Heart left ventricle (tissue), 16 donors: ENCODE measurements at places on chromosomes 7 and 10.
A peak's percentile ranks its signal among the peaks of the same experiment; 100 is the strongest.

GRCh38 chr7:152392254-152392653 is 43.5 kb downstream of the KMT2C start:
- no peaks in the 10 kb centered on the region for H3K36me3 ChIP-seq
- H3K27ac ChIP-seq: no peak overlapping the region
- H3K27me3 ChIP-seq: no peaks in the 10 kb centered on the region
- H3K4me3 ChIP-seq: no peak overlapping the region

GRCh38 chr10:70295321-70295720 is 11.5 kb upstream of the NPFFR1 start:
- no peak for DNase-seq
- no peak overlapping the region for H3K27ac ChIP-seq
- H3K4me1 ChIP-seq: peaks cover 23% of the 10 kb centered on the region
- no peaks in the 10 kb centered on the region for H3K36me3 ChIP-seq
- no peaks in the 10 kb centered on the region for H3K27me3 ChIP-seq

DNA sequence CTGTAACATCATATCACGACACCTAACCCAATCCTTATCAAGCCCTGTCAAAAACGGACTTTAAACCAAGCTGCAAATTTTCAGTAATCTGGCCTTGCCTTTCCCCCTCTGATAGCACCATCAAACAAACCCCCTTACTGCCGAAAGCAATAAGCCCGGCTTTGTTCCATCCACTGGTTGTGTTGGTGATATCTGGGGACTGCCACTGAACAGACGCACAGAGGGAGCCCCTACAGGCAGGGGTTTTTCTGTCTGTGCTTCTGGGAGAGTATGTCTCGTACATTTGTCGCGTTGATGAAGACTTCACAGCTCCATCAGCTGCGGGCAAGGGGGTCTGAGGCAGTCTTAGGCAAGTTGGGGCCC is 550 bp upstream of the PLAU start:
- peak overlapping the region; percentile 64 for H3K4me3 ChIP-seq
- H3K27ac ChIP-seq: peak overlapping the region; percentile 82
- H3K36me3 ChIP-seq: no peaks in the 10 kb centered on the region
- H3K27me3 ChIP-seq: no peaks in the 10 kb centered on the region
- peaks cover 61% of the 10 kb centered on the region for H3K4me1 ChIP-seq

DNA sequence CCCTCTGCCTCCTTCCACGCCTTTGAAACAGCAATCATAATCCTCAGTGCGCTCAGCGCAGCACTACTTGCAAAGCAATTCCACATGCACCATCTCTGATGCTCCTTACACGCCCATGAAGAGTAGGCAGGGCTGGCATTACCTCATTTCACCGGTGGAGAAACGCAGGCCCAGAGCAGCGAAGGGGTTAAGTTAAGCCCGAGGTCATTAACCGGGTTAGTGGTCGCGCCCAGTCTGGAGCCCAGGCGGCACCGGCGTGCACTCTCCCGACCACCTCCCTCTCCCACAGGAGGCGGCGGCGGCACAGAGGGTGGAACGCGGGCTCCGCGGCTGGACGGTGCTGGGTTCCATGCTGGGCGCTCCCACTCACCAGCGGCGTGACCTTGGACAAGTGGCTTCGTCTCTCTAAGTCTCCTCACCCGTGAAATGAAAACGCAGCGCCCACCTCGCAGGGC is 515 bp downstream of the FASTK start:
- peaks cover 16% of the 10 kb centered on the region for H3K36me3 ChIP-seq
- peaks cover 61% of the 10 kb centered on the region for H3K4me1 ChIP-seq
- H3K27me3 ChIP-seq: no peaks in the 10 kb centered on the region
- H3K27ac ChIP-seq: peak overlapping the region; percentile 92

- H3K4me1 ChIP-seq: no peaks in the 10 kb centered on the region
- H3K27me3 ChIP-seq: no peaks in the 10 kb centered on the region
- H3K36me3 ChIP-seq: no peaks in the 10 kb centered on the region
- H3K4me3 ChIP-seq: no peak overlapping the region
- no peak for DNase-seq
These were observed 10.4 kb upstream of the IL15RA start for GRCh38 chr10:5987747-5988146.

GRCh38 chr10:104406715-104407650 is 53.4 kb downstream of the CFAP58 start:
- no peak for DNase-seq
- H3K27ac ChIP-seq: no peak overlapping the region
- no peaks in the 10 kb centered on the region for H3K36me3 ChIP-seq
- no peak overlapping the region for H3K4me3 ChIP-seq
- no peaks in the 10 kb centered on the region for H3K4me1 ChIP-seq

- H3K4me1 ChIP-seq: peaks cover 22% of the 10 kb centered on the region
- no peak overlapping the region for H3K4me3 ChIP-seq
- H3K27me3 ChIP-seq: no peaks in the 10 kb centered on the region
- no peak for DNase-seq
- H3K36me3 ChIP-seq: no peaks in the 10 kb centered on the region
These were observed 18.4 kb downstream of the TRIM24 start for GRCh38 chr7:138478499-138478908.

DNA sequence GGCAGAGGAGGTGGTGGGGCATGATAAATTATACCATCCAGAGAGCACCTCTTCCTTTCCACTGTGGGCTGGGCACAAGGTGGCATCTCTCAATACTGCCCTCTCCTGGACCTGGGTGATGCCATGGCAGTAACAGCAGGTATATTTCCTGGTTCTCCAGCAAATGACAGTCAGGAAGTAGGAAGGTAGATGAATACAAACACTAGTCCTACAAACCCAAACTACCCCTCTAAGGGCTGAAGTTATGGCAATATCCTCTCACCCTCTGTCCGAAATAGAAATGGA is 1004.9 kb downstream of the KCNMA1 start:
- no peaks in the 10 kb centered on the region for H3K36me3 ChIP-seq
- no peaks in the 10 kb centered on the region for H3K27me3 ChIP-seq
- H3K27ac ChIP-seq: no peak overlapping the region
- no peak for DNase-seq
- peaks cover 16% of the 10 kb centered on the region for H3K4me1 ChIP-seq
- no peak overlapping the region for H3K4me3 ChIP-seq

- peak overlapping the region; percentile 68 for H3K27ac ChIP-seq
- H3K4me3 ChIP-seq: peak overlapping the region; percentile 62
- peaks cover 33% of the 10 kb centered on the region for H3K4me1 ChIP-seq
- H3K27me3 ChIP-seq: no peaks in the 10 kb centered on the region
These were observed 10.1 kb downstream of the LIMK1 start for GRCh38 chr7:74093671-74094223.

DNA sequence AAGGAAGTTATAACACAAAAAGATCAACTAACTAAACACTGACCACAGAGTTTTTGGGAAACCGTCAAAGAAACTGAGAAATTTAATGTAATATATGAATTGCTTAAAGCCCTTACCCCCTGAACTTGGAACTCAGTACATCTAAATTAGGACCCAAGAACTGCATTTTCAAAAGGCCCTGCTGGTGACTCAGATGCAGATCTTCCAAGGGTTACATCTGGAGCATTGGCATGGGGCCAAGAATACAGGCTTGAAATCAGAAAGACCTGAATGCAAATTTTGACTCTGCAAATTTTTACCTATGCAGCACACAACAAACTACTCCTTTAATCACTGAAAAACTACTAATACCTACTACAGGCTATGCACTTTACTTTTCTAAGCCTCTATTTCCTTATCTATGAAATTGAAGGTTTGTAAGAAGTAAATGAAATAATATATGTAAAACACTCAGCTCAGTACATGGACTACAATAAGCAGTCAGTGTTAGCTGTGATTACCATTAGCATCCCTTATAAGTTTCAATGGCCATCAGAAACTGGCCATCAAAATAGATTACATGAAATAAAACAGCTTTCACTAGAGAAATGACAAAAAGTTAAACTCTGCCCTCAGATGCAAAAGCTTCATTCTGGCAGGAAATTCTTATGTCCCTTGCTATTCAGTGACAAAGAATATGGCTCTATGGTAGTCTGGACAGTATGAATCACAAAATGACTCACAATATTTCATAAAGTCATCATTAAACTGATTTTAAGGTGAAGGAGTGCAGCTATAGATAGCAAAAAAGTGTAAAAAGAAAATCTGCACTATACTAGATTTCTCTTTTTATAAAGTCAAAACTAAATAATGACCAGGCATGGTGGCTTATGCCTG is 43.6 kb downstream of the NSUN6 start:
- no peaks in the 10 kb centered on the region for H3K36me3 ChIP-seq
- H3K27ac ChIP-seq: no peak overlapping the region
- no peak overlapping the region for H3K4me3 ChIP-seq
- no peaks in the 10 kb centered on the region for H3K27me3 ChIP-seq
- DNase-seq: peak; percentile 38
- H3K4me1 ChIP-seq: no peaks in the 10 kb centered on the region

DNA sequence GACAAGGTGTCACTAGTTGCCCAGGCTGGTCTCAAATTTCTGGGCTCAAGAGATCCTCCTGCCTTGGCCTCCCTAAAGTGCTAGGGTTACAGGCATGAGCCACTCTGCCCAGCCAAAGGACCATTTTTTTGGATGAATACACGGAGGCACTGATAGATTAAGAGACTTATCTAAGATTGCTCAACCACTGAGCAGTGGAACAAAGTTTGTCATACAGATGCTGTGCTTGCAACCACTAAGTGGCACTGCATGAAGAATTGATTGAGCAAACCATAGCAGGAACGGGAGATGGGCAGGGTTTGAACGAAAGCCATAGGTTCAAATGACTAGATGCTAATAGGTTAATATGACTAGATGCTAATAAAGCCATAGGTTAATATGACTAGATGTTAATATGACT is 61.1 kb downstream of the EBLN1 start:
- no peak for DNase-seq
- no peaks in the 10 kb centered on the region for H3K27me3 ChIP-seq
- H3K27ac ChIP-seq: no peak overlapping the region
- no peaks in the 10 kb centered on the region for H3K36me3 ChIP-seq

DNA sequence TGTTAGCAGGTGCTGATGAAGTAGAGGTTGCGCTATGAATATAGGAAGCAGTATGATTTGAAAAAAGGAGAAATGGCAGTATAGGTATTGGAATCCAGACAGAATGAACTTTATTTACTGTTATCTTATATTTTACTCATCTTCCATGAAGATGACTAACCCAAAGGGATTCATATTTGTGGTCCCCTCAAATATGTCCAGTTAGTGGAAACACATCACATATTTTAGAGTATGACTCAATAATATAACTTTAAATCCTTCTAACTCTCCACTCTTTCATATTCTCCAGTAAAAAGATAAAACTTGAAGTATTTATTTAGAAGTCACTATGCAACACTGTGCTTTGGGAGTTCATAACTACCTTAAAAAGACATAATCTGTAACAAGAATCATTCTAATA is 286.5 kb upstream of the LRRTM3 start:
- H3K4me1 ChIP-seq: no peaks in the 10 kb centered on the region
- H3K27ac ChIP-seq: no peak overlapping the region
- H3K4me3 ChIP-seq: no peak overlapping the region
- H3K27me3 ChIP-seq: no peaks in the 10 kb centered on the region
- H3K36me3 ChIP-seq: no peaks in the 10 kb centered on the region

GRCh38 chr10:79923145-79923544 is 25.8 kb downstream of the SFTPD start:
- peaks cover 7% of the 10 kb centered on the region for H3K4me1 ChIP-seq
- H3K27me3 ChIP-seq: no peaks in the 10 kb centered on the region
- H3K27ac ChIP-seq: no peak overlapping the region
- no peak overlapping the region for H3K4me3 ChIP-seq
- no peak for DNase-seq

GRCh38 chr10:97210543-97210960 is 24.8 kb upstream of the SLIT1 start:
- H3K36me3 ChIP-seq: no peaks in the 10 kb centered on the region
- no peak overlapping the region for H3K27ac ChIP-seq
- no peaks in the 10 kb centered on the region for H3K4me1 ChIP-seq
- no peak overlapping the region for H3K4me3 ChIP-seq

DNA sequence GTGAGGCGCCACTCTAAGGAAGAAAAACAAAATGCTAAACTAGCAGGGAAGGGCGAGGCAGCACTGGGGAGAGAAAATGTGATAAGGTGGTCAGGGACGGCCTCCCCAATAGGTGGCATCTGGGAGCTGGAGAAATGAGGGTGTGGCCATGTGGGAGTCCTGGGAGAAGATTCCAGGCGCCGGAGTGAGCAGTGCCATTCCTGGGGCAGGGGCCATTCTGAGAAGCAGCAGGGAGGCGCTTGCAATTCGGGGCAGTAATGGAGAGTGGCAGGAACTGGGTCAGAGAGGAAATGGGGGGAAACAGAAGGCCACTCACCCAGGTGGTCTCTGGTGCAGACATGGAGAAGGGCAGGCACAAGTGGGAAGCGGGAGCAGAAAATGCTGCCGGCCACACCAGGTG is 61.8 kb upstream of the LRRC18 start:
- H3K4me3 ChIP-seq: no peak overlapping the region
- DNase-seq: no peak
- H3K4me1 ChIP-seq: peaks cover 5% of the 10 kb centered on the region
- no peaks in the 10 kb centered on the region for H3K27me3 ChIP-seq

DNA sequence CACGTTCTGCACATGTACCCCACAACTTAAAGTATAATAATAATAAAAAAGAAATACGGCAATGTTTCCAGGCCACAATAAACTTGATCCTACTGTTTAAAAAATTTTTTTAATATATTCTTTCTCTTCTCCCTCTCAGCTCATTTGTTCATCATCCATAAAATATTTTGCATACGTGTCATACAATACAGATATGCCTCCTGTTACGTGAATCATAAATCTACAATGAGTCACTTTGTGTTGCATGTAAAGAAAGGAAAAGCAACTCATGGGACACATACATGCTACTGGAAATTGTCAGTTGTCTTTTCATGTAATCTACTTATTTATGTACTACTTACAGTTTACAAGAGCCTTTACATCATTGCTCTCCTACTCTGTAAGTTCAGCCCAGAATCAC is 1.1 kb upstream of the TECTB start:
- no peak for DNase-seq
- H3K27me3 ChIP-seq: no peaks in the 10 kb centered on the region

DNA sequence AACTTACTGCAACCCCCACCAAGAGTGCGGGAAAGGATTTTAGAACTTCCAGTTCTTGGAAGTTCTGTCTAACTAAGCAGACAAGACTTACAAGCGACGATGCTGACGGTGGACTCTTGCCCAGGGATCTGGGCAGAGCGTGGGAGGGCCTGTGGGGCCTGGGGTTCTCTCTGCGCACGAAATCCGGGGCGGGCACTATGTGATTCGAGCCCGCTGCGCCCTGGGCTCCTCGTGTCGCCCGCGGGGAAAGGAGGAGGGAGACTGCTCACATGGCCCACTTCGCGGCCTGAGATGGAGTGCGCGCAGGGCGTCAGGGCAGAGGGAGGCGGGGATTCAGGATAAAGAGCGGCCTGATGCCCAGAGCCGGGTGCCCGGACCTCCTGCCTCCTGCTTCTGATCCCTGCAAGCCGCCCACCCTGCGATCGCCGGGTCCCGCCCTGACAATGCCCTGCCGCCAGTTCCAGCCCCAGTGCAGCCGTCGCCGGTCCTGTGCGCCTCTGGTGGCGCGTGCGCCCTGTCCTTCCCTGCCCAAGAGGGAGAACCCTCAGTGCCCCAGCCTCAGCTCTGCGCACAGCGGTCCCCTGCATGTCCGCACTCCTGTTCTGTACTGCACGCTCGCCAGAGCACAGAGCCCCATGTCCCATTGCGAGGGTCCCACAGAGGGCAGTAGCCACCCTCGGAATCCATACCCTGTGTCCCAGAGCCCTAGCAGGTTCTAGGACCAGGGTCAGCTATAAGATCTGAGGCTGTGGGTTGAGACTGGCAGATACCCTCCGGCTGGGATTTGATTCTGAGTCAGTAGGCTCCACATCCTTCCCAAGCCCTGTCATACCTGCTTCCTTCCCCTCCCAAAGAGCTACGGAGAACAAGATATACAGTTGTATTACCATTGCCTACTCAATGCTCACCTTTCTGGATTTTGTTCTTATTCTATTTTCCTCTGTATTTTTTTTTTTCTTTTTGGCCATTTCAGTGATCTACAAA is 99.4 kb upstream of the TMEM106B start:
- H3K4me3 ChIP-seq: peak overlapping the region; percentile 26
- H3K27me3 ChIP-seq: peaks cover 17% of the 10 kb centered on the region
- DNase-seq: no peak
- no peaks in the 10 kb centered on the region for H3K4me1 ChIP-seq
- no peaks in the 10 kb centered on the region for H3K36me3 ChIP-seq
